GM23338 (cell line): ENCODE measurements at places on chromosomes 16 and 17.
A peak's percentile ranks its signal among the peaks of the same experiment; 100 is the strongest.

- no peak for DNase-seq
Measured at GRCh38 chr16:46618516-46618915, 2.7 kb downstream of the SHCBP1 start.

- peak; percentile 50 for DNase-seq
Measured at GRCh38 chr16:79047337-79047736, 553.2 kb downstream of the MAF start.

DNA sequence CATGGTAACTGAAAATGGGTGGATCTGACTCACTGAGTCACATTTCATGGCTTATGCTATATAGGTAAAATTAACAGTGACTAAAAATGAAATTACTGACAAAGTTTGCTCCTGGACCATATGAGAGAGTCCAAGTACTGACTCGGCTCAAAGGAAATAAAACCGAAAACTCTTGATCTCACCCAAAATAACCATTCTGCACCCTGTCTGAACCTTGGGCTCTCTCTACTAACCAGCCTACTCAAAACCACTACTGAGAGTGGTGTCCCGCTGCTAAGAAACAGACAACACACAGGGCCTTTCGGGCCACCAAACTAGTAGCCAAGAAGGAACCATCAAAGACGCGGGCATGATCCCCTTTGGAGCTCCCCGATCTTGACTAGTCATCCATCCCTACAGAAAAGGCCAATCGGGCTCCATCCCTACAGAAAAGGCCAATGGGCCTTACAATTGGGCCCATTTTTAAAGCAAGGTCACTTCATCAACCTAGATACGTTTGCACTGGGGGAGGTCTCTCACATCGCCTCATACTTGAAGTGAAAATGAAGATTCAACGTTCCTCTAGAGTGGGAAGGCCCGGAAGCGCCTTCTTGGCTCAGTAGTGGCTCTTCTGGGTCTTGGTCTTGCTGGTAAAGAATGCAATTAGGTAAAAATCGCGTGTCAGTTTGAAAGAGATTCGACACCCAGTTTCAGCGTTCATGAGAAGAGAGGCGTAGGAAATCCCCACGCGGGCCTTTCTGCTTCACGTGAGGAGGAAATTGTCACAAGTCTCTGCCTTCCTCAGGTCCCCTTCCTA lies 720 bp upstream of the ZPBP2 start:
- DNase-seq: no peak

- no peak for DNase-seq
Measured at GRCh38 chr16:22203091-22203490, 3.0 kb upstream of the EEF2K start.
